ENCODE measurements at places on chromosomes 2 and 18.

DNA sequence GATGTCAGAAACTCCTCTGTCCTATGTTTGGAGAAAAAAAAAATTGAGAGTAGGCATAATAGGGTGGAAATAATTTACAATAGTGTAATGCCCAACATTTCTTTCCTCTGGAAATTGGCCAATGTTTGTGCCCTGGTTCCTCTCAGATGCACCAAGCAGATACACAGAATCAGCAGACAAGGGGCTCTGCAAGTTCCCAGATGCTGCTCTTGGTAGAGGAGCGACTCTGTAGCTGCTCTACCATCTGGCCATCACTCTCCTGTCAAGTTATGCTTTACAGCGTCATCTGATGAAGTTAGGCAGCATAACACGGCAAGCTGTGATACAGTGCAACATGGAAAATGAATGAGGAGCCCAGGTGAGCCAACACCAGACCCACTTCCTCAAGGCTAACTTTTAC, 1.6 kb downstream of the DYTN start:
- DNase-seq, result no peak

DNA sequence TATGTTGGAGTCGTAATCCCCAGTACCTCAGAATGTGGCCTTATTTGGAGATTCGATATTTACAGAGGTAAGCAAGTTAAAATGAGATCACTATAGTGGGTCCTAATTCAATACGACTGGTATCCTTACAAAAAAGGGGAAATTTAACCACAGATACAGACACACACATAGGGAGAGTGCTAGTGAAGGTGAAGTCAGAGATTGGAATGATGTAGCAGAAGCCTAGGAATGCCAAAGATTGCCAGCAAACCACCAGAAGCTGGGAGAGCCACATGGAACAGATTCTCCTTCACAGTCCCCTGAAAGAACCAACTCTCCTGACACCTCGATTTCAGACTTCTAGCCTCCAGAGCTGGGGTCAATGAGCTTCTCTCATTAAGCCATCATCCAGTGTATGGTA, 17.7 kb upstream of the ACTR3 start:
- peak; percentile 83 for DNase-seq

- DNase-seq, result peak; percentile 36
Observed at GRCh38 chr2:37506407-37507050, 162.1 kb downstream of the QPCT start.

DNA sequence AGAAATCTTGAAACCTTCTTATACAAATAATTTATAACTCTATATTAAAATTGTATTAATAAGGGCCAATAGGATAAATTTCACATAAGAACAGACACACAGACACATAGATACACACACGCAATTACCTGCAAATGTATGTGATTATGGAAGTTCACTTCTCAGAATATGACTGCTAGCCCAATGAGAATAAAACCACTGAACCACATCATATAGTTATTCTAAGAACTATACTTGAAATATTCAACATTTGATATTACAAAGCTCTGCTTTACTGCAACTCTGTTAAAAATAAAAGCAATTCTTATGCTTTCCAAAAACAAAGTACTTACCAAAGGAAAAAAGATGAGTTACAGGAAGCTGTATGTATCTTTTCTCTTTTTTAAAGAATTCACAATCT, 51.1 kb downstream of the PGAP1 start:
- DNase-seq, result no peak
